Left ventricle myocardium superior (tissue), 1 donor: ENCODE measurements at places on chromosomes 7 and 10. TPM values are rescaled to one million over a fixed set of nuclear protein-coding genes. Genes with fewer than 3 reads are reported as not detected.

DNA sequence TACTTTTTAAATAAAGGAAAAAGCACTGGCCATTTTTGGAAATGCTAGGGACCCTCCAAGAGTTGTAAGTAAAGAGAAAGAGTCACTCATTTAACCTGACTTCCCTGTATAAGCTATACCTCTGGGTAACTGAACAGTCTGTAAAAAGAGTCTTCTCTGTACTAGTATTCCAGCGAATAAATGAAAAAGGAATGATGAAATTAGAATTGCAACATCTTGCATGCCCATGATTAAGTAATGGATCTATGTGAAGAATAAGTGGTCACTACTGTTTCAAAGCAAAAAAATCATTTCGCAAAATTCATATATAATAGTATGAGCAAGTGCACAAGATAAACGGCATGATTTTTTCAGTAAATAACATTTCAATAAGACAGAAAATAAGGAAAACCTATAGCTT is 116.8 kb downstream of the ZFAND4 start:
- no peak for DNase-seq

GRCh38 chr10:68180490-68180889 is 51.4 kb downstream of the ATOH7 start:
- DNase-seq = no peak

- DNase-seq = no peak
Measured at GRCh38 chr7:153470004-153470671, 582.1 kb upstream of the DPP6 start.

GRCh38 chr10:50394832-50395231 is 143.5 kb upstream of the ASAH2 start:
- no peak for DNase-seq

Gene ENTPD1
- total RNA-seq = 7.5 TPM

Gene ZP3
- not detected for total RNA-seq

Gene CAPZA2
- 371 TPM for total RNA-seq

Gene FFAR4
- 0.07 TPM for total RNA-seq

Gene TEX47
- not detected for total RNA-seq
